ENCODE measurements at places on chromosomes 6 and 20.

GRCh38 chr6:156826290-156826955 is 49.2 kb downstream of the ARID1B start:
- no peak for DNase-seq

DNA sequence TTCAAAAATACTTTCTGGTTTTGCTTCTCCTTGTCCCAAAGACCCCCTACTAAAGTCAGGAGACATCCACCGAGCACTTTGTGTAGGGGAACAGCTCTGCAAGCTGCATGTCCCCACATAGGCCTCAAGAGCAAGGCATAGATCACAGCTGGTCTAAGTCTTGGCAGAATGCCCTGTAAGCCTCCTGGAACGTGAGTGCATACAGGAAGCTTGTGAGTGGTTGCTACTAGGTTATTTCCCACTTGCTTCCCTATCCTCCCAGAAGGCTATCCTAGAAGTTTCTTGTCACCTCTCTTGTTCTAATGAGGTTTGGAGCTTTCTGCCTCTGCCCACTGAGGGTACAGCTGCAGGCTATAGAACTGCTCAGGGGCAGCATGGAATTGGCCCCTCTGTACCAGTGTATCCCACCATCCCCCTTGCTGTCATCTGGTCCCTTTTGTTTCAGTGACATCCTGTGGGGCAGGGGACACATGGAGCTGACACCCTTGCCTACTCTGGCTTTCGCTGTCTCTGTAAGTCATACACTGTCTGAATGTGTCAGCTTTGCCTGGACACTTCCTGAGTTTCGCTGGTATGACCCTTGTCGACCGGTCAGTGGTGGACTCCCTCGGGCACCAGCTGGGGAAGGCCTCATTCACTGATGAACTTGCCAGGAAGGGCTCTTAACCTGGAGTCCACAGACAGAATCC is 35.6 kb upstream of the KCNK16 start:
- DNase-seq, result no peak

DNA sequence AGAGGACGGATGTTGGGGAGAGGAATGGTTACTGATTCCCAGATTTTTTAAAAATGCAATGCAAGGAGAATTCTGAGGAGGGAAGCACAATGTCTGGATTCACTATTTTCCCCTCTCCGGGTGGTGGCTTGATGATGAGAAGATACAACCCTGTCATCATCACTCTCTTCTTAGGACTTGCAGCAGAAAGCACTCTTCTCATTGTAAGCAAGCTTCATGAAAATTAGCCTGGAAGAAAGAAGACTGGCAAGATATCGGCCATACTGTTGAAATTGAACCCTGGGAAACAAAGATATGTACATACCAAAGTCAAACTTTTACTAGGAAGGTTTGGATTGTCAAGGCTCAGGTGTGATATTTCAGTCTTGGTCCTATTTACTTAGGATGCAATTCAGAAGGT is 195.7 kb downstream of the EDN1 start:
- no peak for DNase-seq

GRCh38 chr6:124132256-124132655 is 328.6 kb downstream of the NKAIN2 start:
- DNase-seq, result no peak

- DNase-seq, result no peak
Observed at GRCh38 chr6:142744836-142745235, 200.1 kb downstream of the HIVEP2 start.

- DNase-seq, result no peak
Observed at GRCh38 chr6:139528471-139528870, 154.0 kb upstream of the CITED2 start.

DNA sequence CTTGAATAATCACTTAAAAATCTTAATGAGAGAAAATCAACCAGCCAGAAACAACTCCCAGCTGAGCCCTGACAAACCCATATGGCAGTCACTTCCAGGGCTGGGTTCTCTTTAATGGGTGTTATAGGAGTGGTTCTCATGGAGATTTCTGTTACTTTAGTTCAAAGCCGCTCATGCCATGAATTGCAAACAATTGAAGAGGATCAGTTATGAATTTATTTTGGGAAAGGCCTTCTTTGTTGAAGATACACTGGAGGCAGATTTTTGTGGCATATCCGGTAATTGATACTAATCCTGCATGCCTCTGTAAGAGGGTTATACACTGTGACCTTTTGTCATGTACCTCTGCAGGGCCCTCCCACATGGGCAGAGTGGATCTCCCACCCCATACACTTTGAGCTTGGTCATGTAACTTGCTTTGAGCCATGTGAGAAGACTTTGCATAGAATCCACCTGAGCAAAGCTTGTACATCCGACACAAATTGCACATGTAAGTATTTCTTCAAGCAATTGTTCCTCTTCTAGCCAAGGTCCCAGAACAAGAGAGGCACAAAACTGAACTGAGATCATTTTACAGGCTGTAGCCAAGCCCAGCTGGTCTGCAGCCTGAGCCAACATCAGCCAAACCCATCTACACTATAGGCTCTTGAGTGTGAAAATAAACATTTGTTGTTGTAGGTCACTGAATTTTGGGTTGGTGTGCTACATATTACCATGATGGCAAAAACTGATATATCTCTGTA is 492.3 kb downstream of the PREX1 start:
- no peak for DNase-seq

DNA sequence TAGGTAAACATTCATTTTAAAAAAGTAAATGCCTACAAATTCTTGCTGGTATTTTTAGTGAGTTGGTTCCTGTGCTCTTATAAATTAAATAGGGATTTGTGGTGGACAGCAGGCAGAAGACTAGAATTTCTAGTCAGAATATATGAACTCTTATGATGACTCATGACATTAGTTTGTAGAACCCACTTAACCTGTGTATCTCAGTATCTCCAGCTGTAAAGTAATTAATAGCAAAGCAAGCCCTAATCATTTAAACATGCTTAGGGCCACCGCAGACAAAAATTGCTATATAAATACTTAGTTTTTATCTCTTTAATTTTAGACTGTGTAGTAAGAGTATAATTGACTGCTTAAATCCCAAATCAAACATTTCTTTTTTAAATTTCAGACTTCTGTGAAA is 2.4 kb downstream of the FAM135A start:
- no peak for DNase-seq

DNA sequence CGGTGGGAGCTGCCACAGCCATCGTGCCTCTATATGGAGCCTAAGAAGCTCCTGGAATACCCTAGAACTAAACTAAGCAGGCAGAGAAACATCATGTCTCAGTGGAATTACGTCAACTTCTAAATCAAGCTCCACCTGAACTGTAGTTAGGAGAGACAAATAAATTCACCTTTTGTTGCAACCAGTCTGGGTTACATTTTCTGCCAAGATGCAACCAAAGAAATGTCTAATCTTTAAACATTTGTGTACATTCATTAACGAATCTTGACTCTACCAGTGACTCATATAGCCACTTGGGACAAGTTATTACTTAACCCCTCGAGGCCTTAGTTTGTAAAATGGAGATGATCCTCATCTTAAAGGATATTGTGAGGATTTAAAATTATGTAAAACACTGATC is 8.9 kb downstream of the PTPRK start:
- DNase-seq, result no peak

GRCh38 chr20:61684583-61685235 is 381.0 kb downstream of the TAF4 start:
- no peak for DNase-seq

- DNase-seq, result no peak
Observed at GRCh38 chr20:35820715-35821114, 48.9 kb downstream of the PHF20 start.

GRCh38 chr6:166556863-166557322 is 29.6 kb downstream of the RAMACL start:
- DNase-seq, result no peak

GRCh38 chr6:43009124-43009523 is 4.6 kb downstream of the MEA1 start:
- DNase-seq, result peak; percentile 33

DNA sequence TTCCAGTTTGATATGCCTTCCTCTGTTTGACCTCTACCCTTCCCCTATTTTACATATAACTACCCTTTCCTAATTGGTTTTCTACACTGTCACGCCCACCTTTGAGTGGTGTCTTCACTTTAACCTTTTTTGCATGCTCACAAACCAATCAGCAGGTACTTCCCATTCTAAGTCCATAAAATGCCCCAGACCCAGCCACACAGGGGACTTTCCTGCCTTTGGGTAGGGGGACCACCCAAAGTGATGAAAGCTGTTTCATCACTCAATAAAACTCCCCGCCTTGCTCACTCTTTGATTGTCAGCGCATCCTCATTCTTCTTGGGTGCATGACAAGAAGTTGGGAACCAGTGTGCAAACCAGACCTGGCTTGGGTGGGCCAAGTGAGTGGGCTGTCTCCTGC is 20.5 kb upstream of the SNRPC start:
- no peak for DNase-seq

GRCh38 chr6:3899970-3900439 is 50.8 kb downstream of the FAM50B start:
- no peak for DNase-seq

- DNase-seq, result no peak
Observed at GRCh38 chr6:21808551-21809242, 215.1 kb downstream of the SOX4 start.

DNA sequence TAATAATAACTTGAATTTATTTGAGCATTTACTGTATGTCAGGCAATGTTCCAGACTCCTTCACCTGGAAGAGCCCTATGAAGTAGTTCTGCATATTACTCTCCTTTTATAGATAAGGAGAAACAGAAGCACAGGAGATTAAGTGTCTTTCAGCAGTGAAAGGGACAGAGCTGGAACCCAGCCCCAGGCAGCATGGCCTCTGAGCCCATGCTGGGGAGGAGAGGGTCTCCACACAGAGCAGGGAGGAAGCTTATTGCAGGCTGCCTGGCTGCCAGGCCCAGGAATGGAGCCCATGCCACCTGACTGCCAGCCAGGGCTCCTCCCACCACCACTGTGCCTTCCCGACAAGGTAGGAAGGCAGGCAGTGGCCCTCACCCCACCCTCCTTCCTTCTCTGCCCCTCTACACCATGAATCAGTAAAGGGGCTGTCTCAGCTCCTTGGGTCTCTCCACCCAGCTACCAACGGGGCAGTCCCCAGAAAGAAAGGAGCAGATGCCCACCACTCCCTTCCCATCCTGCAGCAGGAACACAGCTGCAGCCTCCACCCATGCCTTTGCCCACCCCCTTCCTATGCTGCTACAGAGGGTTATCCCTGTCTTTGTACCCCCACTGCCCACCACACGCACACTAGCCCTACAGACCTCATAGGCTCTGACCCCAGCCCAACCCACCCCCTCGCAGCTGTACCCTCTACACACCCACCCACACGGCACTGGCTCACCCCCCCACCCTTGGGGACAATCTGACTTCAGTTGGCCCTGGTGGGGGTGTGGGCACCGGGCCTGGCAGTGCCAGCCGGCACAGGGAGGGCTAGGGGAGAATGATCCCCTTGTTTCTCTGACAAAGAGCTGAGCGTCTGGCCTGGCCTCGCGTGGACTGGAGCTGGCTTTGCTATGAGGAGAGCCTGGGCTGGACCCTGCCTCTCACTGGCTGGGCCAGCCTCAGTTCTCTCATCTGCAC is 41.8 kb downstream of the TFEB start:
- DNase-seq, result no peak

- no peak for DNase-seq
Observed at GRCh38 chr6:114216789-114217467, 125.9 kb downstream of the HS3ST5 start.

DNA sequence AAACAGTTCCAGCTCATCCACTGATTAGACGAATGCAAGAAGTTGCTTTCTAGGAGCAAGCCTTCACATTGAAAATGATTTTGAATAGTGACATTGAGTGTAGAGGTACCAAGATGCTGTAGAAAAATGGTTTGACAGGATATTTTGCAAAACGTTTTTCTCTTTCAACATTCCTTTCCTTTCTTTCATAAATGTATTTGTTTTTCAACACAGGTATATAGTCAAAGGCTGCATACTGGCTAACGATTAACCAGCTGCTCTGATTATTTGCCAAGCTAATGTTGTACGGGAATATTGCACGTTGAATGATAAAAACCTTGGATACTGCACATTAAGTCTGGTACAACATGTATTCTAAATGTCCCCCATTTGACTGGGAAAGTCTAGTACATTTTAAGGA is 78.8 kb upstream of the TENT5A start:
- DNase-seq, result no peak

GRCh38 chr6:157170535-157170934 is 152.8 kb downstream of the TMEM242 start:
- no peak for DNase-seq

DNA sequence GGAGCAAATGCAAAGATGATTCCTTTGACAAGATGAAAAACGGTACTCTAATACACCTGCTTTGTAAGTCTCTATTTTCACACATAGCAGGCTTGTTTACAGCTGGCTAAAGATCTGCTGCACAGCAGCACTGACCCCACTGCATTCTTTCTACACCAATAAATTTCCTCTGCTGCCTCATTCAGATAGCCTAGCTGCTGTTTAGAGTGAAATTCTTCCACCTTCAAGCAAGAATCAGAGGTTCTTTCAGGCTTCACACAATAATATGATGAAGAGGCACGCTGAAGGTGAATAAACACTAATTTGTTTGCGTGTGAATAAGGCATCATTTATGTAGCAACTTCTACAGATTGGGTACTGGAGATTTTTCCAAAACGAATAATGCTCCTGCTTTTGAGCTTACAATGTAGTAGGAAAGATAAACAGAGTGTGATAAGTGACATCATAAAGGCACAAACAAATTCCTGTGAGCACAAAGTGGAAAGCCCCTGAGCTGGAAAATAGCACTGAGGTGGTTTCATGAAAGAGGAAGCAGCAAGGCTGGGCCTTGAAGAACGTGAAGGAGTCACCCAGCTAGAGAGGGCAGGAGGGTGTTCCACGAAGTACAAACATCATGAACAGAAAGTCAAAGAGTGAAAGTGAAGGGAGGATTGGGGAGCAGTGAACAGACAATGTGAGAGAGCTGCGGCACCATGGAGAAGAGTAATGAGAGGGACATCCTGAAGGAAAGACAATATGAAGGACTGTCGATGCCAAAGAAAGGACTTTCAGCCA is 543.4 kb downstream of the CD83 start:
- peak; percentile 34 for DNase-seq

DNA sequence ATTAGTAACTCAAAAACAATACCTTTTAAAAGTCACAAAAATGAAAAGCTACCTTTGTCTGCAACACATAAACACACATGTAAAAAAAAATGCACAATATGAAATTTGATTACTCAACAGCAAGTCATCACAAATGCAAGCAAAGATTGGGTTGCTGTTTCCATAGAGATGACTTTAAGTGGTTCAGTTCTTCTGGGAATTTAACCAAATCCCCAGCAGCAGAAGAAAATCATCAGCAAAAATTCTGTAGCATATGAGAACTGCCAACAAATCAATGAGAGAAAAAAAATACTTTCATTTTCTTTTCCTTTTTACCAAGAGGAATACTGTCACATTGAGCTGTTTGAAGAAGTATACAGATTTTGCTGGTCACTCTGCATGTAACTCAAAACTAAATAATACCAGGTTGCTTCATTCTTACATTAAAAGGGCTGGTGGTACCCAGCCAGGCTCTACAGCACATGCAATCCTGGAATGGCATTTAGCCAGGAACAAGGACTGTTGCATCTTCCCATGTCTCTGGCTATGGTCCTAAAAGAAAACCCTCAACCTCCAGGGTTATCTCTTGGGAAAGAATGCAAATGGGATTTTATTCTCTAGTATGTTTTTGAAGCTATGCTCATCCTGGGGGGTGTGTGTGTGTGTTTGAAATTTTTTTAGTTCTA is 158.3 kb downstream of the OPRM1 start:
- DNase-seq, result no peak
